ENCODE measurements at places on chromosomes 11 and 22. TPM values are rescaled to one million over a fixed set of nuclear protein-coding genes. Genes with fewer than 3 reads are reported as not detected.
A peak's percentile ranks its signal among the peaks of the same experiment; 100 is the strongest.

UBQLNL gene
- 0.50 TPM for total RNA-seq

GATD1 gene
- 64.9 TPM for total RNA-seq

GSTT2B gene
- total RNA-seq, result not detected

NPTXR gene
- 8.6 TPM for total RNA-seq

RASD2 gene
- total RNA-seq, result not detected

SAA4 gene
- total RNA-seq, result not detected

OR8B12 gene
- total RNA-seq, result not detected

KCNC1 gene
- not detected for total RNA-seq

RASL10A gene
- 0.79 TPM for total RNA-seq

DNA sequence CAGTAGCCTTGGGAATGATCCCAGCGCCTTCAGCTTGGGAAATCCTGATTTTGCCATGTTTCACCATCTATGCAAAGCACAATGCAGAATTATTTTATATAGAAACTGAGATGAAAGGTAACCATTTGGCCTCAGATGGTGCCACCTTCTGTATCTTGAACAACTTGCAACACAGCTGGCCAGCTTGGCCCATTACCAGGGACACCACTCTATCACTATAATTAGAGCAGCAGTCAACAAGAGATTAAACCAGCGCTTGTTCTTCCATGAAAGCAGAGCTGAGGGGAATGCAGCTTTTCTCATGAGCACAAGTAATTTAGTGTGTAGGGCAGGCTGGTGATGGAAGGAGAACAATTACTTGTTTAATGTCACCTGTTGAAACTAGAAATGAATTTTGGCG lies 6.7 kb upstream of the ZDHHC13 start:
- DNase-seq, result no peak

GRCh38 chr11:83191491-83191890 lies 2.0 kb upstream of the ANKRD42 start:
- no peak for DNase-seq

- DNase-seq, result peak; percentile 87
These were observed 717 bp downstream of the OSM start for GRCh38 chr22:30265823-30266444.

GRCh38 chr11:97451441-97451840 lies 1061.6 kb downstream of the JRKL start:
- no peak for DNase-seq

DNA sequence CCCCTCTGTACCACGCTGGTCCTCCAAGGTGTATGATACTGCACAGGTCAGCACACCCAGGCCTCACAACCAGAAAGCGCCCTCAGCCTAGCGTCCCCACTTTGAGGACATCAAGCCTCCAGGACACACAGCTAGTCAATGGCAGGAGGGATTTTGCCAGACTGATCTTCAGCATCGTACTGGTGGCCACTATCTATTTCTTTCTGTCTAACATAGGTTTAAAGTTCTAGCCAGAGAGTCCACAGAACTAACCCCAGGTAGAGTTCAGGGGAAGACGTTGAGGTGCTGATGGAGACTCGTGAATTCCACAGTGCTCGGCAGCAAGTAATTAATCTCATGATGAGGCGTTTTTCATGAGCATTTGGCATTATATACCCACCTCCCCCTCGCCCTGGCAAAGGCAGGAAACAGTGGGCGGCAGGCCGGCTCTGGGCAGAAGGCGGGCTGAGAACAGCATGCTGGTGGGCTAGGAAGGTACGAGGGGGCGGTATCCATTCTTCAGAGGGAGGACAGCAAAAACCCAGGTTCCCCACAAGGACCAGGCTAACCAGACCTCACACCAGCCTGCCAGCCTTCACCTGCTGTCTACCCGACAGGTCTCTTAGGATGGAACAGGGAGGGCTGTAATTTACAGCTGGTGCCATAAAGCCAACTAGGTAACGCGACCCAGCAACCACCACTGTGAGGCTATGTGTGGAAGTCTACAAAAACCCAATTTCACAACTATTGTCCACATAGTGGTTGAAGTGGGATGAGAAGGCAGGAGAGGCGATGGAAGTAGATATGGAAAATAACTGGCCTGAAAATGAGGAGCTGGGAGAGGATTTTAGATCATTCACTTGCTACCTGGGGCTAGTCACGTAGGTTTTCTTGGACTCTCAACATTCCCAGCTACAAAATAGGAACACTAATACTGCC lies 18.5 kb downstream of the MYH9 start:
- DNase-seq, result no peak

DNA sequence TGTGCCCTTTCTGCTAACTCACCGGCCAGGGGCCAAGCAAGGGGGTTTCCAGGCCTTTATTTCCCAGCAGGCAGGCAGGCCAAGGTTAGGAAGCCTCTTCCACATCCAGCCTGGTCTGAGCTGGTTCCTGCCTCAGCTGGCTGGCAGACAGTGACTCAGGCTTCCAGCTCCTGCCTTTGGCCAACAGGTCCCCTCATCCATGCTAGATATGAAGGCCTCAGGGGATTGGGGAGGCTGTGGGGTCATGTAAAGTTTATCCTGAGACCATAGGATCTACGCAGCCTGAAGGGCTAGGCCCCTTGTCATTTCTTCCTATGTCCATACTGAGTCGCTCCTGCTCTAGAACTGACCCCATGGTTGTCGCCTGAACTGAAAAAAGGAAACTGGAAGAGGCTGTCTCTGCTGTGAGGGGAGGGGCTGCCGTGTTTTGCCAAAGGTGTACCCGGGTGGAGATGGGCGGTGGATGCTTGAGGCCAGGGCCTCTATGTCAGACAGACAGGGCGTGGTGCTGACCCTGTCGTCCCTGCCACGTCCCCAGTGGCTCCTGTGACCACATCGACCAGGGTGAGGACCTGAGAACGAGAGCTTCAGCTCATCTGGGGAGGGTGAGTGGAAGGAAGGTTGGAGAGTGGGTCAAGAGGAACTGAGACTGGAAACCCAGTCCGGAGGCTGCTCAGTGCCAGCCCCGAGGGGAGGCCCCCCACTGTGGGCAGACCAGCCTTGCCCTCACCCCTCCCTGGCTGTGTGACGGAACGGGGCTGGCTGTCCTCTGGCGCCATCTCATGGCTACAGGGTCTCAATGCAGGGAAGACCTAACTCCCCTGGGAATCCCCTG lies 17.0 kb downstream of the P2RY6 start:
- DNase-seq, result peak; percentile 38

- no peak for DNase-seq
These were observed 775 bp downstream of the LPXN start for GRCh38 chr11:58574881-58575280.

DNA sequence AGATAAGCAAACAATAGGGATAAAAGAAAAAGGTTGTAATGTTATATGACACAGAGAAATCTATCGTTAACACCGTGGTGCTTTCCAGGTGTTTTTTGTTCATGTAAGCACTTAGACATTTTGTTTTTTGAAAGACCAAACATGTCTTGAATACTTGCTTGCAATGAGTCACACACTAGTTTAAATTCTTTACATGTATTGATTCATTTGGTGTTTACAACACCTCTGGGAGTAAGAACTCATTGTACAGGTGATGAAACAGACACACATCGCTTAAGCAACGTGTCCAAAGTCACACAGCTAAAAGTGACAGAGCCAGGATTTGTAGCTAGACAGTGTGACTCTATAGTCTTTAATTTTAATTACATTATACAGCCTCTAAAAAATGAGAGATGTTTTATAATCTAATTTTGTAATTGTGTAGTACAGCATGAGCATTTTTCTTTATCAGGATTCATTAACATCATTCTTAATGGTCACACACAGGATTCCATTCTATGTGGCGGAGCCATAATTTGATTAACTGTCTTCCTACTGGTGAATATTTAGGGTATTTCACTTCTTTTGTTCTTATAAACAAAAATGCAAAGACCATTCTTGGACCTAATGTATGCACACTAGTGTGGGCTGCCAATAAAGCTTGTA lies 148.8 kb downstream of the DBX1 start:
- no peak for DNase-seq

DNA sequence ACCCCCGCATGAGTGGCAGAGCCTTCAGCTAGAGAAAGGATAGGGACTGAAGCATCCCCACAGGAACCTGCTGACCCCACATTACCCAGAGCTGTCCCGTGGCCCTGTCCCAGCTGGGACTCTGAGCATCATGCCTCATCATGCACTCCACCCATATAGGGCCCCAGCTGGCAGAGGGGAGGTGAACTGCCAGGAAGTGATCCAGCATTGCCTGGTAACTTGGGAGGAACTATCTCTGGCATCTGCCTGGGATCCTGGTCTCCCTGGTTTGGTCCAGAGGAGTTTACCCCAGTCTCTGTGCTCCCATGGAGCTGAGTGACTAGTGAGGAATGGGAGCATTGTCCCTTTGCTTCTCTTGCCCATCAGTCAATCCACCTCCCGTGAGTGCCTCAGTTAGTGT lies 228.8 kb downstream of the GRIK4 start:
- no peak for DNase-seq

DNA sequence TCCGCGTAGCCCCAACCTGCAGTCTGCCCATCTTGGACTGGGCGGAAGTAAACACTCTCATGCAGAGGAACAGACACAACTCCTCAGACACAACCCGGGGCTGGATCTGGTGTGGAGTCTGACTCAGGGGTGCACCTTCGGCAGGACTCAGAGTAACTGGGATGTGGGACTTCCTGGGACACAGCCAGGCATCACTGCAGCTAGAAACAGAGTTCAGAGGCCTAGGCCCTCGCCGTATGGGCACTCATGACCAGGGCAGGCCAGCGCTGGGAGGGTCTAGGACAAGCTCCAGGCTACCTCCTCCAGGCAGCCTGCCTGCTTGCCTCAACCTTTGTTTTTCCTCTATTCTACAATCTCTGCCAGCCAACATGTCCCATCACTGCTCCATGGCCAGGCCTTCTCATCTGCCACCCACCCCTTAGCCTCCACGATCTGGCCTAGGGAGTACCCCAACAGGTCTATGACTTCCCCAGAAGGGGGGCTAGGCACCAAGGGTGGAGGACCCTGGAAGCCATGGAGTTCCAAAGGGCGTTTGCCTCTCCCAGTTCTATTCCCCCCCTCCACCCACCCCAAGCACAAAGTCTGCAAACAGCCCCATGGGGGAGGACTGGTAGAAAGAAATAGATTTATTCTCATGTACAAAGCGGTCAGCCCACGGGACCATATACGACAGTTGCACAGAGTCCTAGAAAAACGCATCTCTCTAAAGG lies 98.5 kb downstream of the PDE2A start:
- DNase-seq, result no peak

DNA sequence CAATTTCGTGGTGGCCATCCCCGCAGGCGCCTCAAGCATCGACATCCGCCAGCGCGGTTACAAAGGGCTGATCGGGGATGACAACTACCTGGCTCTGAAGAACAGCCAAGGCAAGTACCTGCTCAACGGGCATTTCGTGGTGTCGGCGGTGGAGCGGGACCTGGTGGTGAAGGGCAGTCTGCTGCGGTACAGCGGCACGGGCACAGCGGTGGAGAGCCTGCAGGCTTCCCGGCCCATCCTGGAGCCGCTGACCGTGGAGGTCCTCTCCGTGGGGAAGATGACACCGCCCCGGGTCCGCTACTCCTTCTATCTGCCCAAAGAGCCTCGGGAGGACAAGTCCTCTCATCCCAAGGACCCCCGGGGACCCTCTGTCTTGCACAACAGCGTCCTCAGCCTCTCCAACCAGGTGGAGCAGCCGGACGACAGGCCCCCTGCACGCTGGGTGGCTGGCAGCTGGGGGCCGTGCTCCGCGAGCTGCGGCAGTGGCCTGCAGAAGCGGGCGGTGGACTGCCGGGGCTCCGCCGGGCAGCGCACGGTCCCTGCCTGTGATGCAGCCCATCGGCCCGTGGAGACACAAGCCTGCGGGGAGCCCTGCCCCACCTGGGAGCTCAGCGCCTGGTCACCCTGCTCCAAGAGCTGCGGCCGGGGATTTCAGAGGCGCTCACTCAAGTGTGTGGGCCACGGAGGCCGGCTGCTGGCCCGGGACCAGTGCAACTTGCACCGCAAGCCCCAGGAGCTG lies 24.8 kb downstream of the ADAMTS15 start:
- no peak for DNase-seq

- DNase-seq, result no peak
These were observed 32.6 kb downstream of the CEP295 start for GRCh38 chr11:93694109-93694508.

DNA sequence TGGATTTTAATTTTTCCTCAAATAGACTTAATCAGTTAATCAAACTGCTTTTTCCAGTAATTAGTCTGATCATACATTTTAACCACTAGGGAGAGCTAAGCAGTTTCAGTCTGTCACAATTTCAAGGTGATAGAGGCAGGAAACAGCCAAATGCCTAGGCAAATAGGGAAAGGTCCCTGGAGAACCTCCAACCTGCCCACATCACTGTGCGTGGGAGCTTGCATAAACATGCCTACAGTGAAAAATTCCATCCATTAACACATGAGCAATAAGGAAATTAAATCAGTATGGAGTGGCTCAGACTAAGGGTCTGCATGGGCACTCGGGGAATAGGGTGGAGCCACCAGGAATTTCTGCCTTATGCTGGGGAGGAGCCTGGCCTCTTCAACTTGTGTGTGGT lies 74.6 kb downstream of the AASDHPPT start:
- no peak for DNase-seq

DNA sequence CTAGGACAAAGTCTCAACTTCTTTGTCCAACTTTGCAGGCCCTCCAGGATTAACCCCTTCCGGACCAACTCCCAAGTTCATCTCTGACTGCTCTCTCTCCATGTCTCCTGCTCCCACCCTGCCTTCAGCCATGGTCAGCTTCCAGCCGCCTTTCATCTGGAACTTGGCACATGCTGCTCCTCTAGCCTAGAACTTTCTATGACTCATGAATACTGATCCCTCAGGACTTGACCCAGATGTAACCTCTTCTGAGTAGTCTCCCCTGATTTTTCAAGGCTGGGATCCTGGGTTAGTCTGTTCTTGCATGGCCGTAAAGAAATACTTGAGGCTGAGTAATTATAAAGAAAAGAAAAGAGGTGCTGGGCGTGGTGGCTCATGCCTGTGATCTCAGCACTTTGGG lies 5.2 kb upstream of the SLC15A3 start:
- DNase-seq, result no peak

Data from CD4-positive, alpha-beta memory T cell (primary cell).